ENCODE measurements at places on chromosomes 6 and 20. TPM values are rescaled to one million over a fixed set of nuclear protein-coding genes. Genes with fewer than 3 reads are reported as not detected.

GRCh38 chr20:32558526-32558925, 26.6 kb downstream of the NOL4L start:
- DNase-seq: no peak

GRCh38 chr6:25617997-25618396, 34.0 kb upstream of the SCGN start:
- no peak for DNase-seq

DNA sequence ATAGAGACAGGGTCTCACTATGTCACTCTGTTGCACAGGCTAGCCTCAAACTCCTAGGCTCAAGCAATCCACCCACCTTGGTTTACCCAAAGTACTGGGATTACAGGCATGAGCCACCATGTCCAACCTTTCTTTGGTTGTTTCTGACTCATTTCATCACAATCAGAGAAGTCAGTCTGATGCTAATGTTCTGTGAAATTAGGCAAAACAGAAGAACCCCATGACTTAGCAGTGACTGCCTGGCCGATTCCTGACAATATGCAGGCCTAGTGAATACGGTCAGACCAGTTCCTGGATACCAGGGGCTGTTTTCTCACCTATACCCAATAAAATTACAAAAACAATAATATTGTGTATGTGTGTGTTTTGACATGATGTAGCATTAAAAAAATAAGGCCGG, 58.8 kb upstream of the BTN3A2 start:
- no peak for DNase-seq

DNA sequence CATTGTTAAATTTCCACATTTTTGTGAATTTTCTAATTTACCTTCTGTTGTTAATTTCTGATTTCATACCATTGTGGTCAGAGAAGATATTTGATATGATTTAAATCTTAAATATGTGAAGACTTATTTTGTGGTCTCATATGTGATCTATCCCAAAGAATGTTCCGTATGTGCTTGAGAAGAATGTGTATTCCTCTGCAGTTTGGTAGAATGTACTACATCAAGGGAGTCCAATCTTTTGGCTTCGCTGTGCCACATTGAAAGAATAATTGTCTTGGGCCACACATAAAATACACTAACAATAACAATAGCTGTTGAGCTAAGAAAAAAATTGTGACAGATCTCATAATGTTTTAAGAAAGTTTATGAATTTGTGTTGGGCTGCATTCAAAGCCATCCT, 176.2 kb upstream of the PRND start:
- no peak for DNase-seq

- DNase-seq: peak; percentile 57
Observed at GRCh38 chr6:33700391-33701050, 11.0 kb downstream of the UQCC2 start.

- DNase-seq: no peak
Observed at GRCh38 chr6:83593395-83593785, 81.1 kb downstream of the PRSS35 start.

DNA sequence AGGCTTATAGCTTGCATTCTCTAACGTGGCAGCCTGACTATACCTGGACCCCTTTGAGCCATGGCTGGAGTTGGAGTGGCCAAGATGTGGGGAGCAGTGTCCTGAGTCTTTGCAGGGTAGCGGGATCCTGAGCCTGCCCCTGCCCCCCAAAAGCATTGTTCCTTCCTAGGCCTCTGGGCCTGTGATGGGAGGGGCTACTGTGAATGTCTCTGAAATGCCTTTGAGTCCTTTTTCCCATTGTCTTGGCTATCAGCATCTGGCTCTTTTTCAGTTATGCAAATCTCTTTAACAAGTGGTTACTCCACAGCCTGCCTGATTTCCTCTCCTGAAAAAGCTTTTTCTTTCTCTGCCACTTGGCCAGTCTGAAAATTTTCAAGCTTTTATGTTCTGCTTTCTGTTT, 17.0 kb upstream of the PRL start:
- no peak for DNase-seq

- no peak for DNase-seq
Observed at GRCh38 chr20:16553684-16554083, 19.6 kb downstream of the KIF16B start.

DNA sequence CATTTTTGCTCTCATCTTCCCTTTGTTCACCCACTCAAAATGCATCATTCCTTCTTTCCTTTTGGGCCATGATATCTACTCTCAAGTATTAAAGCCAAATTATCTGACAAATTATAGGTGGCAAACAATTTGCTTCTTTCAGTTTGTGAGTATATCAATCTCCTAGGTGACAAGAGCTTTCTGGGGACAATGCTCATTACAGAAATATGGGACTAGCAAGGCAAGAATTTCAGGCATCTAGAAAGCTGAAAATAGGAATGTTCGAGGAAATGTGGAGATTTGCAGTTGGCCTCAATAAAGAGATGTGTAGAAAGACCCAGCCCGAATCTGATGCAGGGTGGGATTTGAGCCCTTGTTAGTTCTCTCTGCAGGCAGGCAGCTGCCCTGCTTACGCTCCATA, 71.8 kb downstream of the ALDH8A1 start:
- DNase-seq: no peak

DNA sequence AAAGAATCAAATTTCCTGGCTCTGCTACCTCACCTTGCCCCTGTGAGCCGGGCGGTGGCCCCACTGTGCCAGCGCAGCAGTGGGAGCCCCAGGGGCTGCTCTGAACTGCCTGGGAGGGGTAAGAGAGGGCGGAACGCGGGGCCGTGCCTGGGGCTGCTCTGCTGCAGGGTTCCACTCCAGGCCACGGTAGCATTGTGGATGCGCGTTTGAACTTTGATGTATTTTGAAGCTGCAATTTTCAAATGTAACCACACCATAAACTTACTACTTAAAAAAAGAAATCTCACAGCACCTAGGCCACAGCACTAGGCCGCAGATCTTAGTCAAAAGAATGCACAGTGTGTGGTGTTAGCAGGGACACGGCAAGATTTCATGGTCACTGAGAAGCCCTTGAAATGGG, 57.5 kb downstream of the PRDM1 start:
- no peak for DNase-seq

GRCh38 chr6:20237677-20238460, 25.6 kb upstream of the MBOAT1 start:
- no peak for DNase-seq

- no peak for DNase-seq
Observed at GRCh38 chr6:12635813-12636212, 80.8 kb upstream of the PHACTR1 start.

GRCh38 chr6:169490830-169491229, 211.0 kb downstream of the WDR27 start:
- no peak for DNase-seq

DNA sequence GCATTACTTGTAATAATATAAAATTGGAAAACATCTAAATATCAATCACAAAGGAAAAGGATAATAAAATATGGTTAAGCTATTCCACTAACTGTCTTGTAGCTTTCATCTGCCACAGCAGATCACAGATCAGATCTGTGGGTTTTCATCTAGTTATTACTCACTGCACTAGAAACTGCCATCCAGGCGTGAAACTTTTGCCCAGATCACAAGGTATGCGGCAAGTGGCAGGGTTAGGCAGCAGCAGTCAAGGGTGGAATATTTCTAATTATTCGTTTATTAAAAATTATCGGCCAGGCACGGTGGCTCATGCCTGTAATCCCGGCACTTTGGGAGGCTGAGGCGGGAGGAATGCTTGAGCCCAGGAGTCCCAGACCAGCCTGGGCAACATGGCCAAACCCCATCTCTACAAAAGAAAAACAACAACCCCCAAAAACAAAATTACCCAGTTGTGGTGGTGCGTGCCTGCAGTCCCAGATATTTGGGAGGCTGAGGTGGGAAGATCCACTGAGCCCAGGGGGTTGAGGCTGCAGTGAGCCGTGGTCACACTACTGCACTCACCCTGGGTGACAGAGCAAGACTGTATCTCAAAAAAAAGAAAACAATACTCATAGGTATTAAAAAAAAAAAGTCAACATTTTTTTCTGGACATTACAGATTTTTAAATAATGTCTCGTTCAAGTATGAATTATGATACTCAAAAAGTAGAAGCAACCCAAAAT, 32.1 kb downstream of the BEND3 start:
- DNase-seq: no peak

GRCh38 chr6:42255050-42255449, 37.4 kb upstream of the MRPS10 start:
- DNase-seq: no peak

- DNase-seq: no peak
Observed at GRCh38 chr20:18742841-18743240, 70.7 kb upstream of the SCP2D1 start.

DNA sequence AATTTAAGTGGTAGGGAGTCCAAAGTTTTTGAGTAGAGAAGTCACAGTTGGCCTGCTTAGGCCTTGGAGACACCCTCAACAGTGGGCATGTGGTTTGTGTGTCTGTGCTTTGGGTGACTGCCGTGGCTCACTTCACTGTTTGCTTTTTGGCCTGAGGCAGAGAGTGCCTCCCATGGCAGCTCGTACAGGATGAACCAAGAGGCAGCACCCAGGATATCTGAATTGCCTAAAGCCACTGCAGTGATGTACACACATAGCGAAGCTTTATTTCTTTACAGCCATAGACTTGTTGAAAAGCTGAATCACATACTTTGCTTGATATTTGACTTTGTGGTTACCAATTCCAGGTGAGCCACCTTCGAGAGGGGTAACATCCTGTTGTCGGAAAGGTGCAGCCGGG, 21.6 kb downstream of the RREB1 start:
- DNase-seq: no peak

- no peak for DNase-seq
Observed at GRCh38 chr6:148085631-148086331, 256.9 kb upstream of the SASH1 start.

DNA sequence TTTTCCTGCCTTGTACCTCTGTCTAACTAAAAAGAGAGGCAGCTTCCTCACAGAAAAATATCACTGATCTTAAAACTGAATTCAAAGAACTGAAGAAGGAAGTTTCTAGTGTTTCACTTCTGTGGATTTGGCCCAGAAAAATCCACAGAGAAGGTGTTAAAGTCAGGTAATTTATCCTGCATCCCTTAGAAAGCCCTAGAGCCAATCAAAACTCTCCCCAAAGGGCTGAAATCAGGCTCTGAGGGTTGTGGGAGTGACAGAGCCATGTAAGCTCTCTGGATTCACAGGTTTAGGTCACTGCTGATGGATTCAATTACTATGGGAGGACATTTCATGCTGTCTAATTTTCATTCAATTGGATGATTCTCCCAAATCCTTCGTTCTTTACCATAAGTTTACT, 152.3 kb downstream of the OR2B2 start:
- DNase-seq: no peak

DNA sequence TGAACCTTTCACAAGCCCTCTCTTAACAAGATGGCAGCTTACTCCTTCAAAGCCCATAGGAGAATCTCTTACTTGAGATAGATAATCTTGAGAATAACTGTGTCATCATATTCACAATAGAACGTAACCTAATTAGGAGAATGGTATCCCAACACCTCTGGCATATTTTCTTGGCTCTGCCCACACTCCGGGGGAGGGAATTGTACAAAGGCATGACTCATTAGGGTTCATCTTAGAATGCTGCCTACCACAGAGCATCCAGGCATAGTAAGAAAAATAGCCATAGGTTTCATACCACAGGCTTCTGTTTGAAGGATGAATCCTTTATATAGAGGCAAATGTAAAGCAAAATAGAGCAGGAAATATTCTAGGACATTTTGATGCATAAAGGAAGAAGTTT, 1100.6 kb upstream of the CITED2 start:
- no peak for DNase-seq

- no peak for DNase-seq
Observed at GRCh38 chr6:52560462-52560861, 16.4 kb downstream of the TRAM2 start.

DNA sequence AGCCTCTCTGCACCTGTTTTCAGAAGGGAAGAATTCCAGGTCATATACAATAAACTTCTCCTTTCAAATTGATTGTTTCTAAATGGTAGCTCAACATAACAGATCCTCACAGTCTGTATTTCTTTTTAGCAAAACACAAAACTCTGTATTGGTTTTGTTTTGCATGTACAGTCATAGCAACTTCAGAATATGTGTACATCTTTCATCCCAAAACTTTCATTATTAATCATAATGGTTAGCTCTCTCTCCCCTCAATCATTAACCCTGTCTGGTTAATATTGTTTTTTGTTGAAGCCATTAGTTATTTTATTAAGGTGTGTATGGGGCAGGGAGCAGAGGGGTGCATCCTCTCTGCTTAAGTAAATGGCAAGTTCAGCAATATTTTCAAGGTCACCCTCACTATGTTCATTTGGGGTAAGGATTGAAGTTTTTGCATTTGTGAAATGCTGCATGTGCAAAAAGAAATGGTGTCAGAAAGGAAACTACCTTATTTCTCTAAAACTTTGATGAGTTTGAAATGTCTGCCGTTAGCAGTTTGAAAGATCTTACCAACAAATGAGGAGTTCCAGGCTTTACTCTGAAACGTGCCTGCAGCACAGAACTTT, 136.8 kb upstream of the BTBD3 start:
- DNase-seq: no peak

GRCh38 chr6:159110748-159111147, 58.5 kb upstream of the FNDC1 start:
- no peak for DNase-seq

GRCh38 chr20:51613580-51613979, 71.1 kb upstream of the NFATC2 start:
- no peak for DNase-seq

DNA sequence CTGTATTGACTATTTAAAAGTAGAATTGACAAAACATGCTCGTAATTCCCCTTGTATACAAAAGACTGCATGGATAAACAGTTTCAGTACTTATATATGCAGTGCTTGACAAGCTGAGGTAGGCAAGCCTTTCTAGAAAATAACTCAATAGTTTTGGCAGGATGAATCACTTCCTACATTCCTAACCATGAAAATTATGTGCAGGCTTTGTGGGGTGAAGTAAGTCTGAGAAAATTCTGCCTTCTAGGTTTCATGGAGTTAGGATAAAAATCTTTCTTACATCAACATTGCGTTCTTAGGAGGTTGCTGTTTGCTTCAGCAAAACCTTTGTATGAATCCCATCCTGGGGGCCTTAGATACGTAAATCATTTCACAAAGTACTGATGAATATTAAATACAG, 801.4 kb upstream of the EYS start:
- DNase-seq: no peak

GRCh38 chr6:113052506-113052905, 705.4 kb downstream of the RFPL4B start:
- DNase-seq: no peak

GRCh38 chr20:52382933-52383332, 191.4 kb upstream of the ZFP64 start:
- no peak for DNase-seq

GRCh38 chr20:59013959-59014608, 5.1 kb upstream of the TUBB1 start:
- DNase-seq: no peak

RALGAPA2 gene
- polyA plus RNA-seq: 29.9 TPM

PAX1 gene
- polyA plus RNA-seq: not detected

MATN4 gene
- polyA plus RNA-seq: 0.05 TPM

BFSP1 gene
- 0.25 TPM for polyA plus RNA-seq

KHDC1L gene
- polyA plus RNA-seq: not detected

SPAG4 gene
- 4.6 TPM for polyA plus RNA-seq

MAS1 gene
- not detected for polyA plus RNA-seq

HAO1 gene
- 164 TPM for polyA plus RNA-seq

Measured in liver (tissue), 10 donors.